ENCODE measurements at places on chromosomes 7 and 10. TPM values are rescaled to one million over a fixed set of nuclear protein-coding genes. Genes with fewer than 3 reads are reported as not detected.

The RAMP3 gene
- total RNA-seq: not detected

The GBF1 gene
- total RNA-seq: 49.7 TPM

The GOLGA7B gene
- total RNA-seq: not detected

The FBH1 gene
- 86.1 TPM for total RNA-seq

The SLIT1 gene
- total RNA-seq: 0.05 TPM

The NPTX2 gene
- 0.53 TPM for total RNA-seq

The TYSND1 gene
- total RNA-seq: 6.7 TPM

The SH2B2 gene
- 0.25 TPM for total RNA-seq

The ZWINT gene
- total RNA-seq: 69.6 TPM

The AZGP1 gene
- not detected for total RNA-seq

The MYO3A gene
- total RNA-seq: not detected

The ABCB1 gene
- total RNA-seq: 13.4 TPM

The EIF5AL1 gene
- 0.28 TPM for total RNA-seq

The THSD7A gene
- total RNA-seq: 12.7 TPM

The CLRN3 gene
- total RNA-seq: not detected

The TECPR1 gene
- total RNA-seq: 84.9 TPM

The FAM24B gene
- total RNA-seq: 8.5 TPM

The CPN1 gene
- total RNA-seq: not detected

The A1CF gene
- not detected for total RNA-seq

The SPDYE2 gene
- total RNA-seq: not detected

The LAMB4 gene
- total RNA-seq: 0.20 TPM

The CH25H gene
- total RNA-seq: not detected

The BICC1 gene
- 0.32 TPM for total RNA-seq

The RPEL1 gene
- total RNA-seq: not detected

The SH2D4B gene
- total RNA-seq: not detected

The ABCA13 gene
- total RNA-seq: 0.09 TPM

The INSYN2A gene
- total RNA-seq: not detected

The ZNF398 gene
- total RNA-seq: 10.6 TPM

The HMX2 gene
- not detected for total RNA-seq

The CFAP46 gene
- 0.75 TPM for total RNA-seq

The LRRD1 gene
- not detected for total RNA-seq

The RSPH10B2 gene
- not detected for total RNA-seq

The PSPH gene
- total RNA-seq: 24.2 TPM

The IRF5 gene
- 1.5 TPM for total RNA-seq

The STK31 gene
- 0.44 TPM for total RNA-seq

The LIPK gene
- total RNA-seq: not detected

The SMKR1 gene
- total RNA-seq: not detected

The LAMB1 gene
- total RNA-seq: 703 TPM

The SRGN gene
- total RNA-seq: 433 TPM

The PCGF5 gene
- total RNA-seq: 26.0 TPM

The TAS2R5 gene
- total RNA-seq: 0.85 TPM

The GNGT1 gene
- not detected for total RNA-seq

The PILRA gene
- 1.3 TPM for total RNA-seq

The ARL4A gene
- total RNA-seq: 30.7 TPM

The GIMAP5 gene
- 0.85 TPM for total RNA-seq

The TRPV5 gene
- total RNA-seq: not detected

The NANOS1 gene
- 0.40 TPM for total RNA-seq

The TSPAN12 gene
- 19.0 TPM for total RNA-seq

The OR2A7 gene
- total RNA-seq: 0.21 TPM

The OLAH gene
- total RNA-seq: 0.51 TPM

The OR6B1 gene
- total RNA-seq: not detected

The SLC16A9 gene
- not detected for total RNA-seq

The PPP1R3C gene
- 0.74 TPM for total RNA-seq

The LRIT1 gene
- not detected for total RNA-seq

The CALML5 gene
- not detected for total RNA-seq

The IFIT1B gene
- total RNA-seq: not detected
